Fibroblast of lung (primary cell): ENCODE measurements at places on chromosomes 2 and 18. TPM values are rescaled to one million over a fixed set of nuclear protein-coding genes. Genes with fewer than 3 reads are reported as not detected.

GRCh38 chr18:70463085-70463484, 174.2 kb downstream of the SOCS6 start:
- DNase-seq: no peak

RFTN2 gene
- total RNA-seq: 6.9 and 10.2 TPM in 2 replicates

DNA sequence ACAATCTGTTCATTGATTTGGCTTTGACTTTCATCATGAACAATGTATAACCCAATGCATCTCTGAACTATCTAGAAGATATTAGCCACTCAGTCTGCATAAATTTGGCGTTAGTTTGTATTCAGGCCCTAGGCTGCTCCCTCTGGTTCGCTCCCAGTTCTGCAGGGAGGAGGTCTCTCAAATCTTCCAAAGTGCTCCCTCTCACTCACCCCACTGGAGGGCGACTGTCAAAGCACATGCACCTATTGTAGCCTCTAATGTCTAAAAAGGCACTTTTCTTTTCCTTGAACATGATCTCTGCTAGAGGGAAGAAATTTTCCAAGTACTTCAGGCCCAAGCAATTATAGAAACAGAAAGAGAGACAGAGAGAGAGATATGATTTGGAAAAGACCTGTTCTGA, 291.5 kb downstream of the TDRD15 start:
- no peak for DNase-seq

GRCh38 chr18:65752625-65753325, 2.0 kb downstream of the CDH7 start:
- DNase-seq: no peak

FAM161A gene
- 2.6 and 3.1 TPM in 2 replicates for total RNA-seq

GAD1 gene
- total RNA-seq: 0.26 and 0.33 TPM in 2 replicates

GRCh38 chr18:79378536-79379250, 17.0 kb upstream of the NFATC1 start:
- peak; percentile 57 for DNase-seq

DNA sequence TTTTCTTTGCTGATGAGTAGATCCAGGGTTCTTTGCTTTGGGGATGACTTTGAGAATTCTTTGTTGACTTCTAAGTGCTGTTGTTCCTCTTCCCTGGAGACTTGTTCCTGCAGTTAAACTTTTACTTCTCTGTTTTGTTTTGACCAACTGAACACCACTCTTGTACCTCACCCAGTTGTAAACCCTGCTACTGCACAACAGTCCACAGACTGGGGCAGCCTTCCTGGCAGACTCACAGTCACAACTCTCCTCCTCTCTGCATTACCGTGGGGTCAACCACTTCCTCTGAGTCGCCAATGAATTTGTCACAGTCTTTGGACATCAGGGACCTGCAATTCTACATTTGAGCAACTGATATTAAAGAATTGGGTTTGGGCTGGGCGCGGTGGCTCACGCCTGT, 3.8 kb upstream of the SLC8A1 start:
- DNase-seq: no peak

DNA sequence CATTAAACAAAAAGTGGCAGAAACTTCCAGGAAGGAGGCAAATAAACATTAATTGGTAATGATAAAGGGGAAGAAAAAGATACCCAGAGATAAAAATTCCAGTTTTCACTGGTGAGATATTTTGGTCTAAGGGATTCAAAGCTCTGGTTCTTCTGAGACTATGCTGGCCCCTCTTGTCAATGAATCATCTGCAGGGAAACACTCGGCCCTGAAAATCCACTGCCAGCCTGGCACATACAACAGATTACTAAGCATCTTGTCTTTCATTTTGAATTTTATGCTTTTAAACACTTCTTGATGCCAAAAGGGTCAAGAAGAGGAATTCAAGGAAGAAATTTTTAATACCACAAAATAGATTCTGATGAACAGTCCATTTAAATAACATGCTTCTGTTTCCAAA, 1603.8 kb upstream of the ZEB2 start:
- peak; percentile 65 for DNase-seq

CDK15 gene
- total RNA-seq: 1.3 and 5.1 TPM in 2 replicates

- peak; percentile 10 for DNase-seq
Observed at GRCh38 chr2:160156100-160156499, 44.0 kb downstream of the ITGB6 start.

- no peak for DNase-seq
Observed at GRCh38 chr2:221958224-221958623, 340.6 kb downstream of the PAX3 start.

ALK gene
- under 0.01 TPM in 2 replicates for total RNA-seq

DNA sequence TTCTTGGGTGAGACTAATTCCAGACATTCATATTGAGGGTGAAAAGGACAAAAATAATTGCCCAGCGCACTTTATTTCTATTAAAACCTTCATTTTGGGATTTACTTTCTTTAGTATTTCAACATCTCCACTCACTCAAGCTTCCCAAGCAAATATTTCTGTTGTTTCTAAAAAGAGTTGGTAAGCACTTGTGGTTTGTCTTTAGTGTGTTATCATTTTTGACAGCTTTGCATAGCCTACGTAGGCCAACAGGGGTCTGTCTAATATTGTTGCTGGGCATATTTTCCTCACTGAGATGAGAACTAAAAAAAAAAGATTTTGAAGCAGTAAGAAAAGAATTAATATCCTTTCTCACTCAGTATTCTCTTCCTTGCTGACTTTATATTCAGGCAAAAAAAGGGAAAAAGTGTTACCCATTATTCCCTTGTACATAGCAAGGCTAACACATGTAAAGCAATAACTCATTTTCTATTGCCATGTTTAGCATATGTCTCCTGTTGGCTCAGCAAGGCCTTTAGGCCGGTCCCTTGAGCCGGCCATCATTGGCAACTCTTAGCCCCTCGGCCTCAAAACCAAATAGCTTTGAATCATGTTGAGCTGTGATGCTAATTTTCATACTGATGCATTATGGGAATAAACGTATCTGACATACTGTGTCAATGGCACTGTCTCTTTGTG, 494.2 kb downstream of the ARHGAP15 start:
- peak; percentile 30 for DNase-seq

- DNase-seq: peak; percentile 56
Observed at GRCh38 chr2:172556284-172557033, 569 bp downstream of the PDK1 start.

DNA sequence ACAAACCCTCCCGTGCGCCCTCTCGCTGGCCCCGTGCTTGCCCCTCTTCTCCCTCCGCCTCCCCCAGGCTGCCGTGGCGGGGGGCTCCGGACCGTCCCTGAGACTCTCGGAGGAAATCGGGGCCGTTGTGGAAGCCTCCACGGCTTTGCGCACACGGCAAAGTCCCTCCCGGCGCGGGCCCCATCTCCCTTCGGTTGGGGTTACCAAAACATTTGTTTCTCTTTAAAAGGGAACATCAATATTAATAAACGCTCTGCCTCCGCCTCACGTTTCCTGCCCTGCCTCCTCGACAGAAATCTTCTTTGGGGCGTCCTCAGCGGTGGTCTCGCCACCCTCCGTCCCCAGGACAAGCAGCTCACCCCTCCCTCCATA, 3.8 kb downstream of the PAX3 start:
- no peak for DNase-seq

DNA sequence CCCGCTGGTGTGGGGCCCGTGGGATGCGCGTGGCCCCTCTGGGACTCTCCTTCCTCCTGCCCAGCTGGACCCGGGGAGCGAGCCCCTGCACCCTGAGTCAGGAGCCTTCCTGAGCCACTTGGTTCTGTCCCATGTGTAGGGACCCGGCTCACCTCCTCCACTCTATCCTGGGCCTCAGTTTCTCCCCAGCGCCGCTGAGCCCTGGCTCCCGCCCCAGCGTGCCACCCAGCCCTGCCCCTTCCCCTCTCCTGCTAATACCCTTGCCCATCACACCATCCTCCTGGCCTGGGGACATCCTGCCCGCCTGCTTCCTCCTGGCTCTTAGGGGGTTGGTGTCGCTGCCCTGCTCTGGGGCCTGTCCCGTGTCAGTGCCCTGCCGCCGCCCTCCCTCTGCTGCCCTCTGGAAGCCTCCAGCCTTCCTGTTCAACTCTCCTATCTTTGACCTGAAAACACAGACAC, 24.8 kb downstream of the GPC1 start:
- DNase-seq: no peak

MPP4 gene
- 0.26 and 0.50 TPM in 2 replicates for total RNA-seq

C2orf81 gene
- 0.77 and 1.5 TPM in 2 replicates for total RNA-seq

TWIST2 gene
- total RNA-seq: 36.0 and 118 TPM in 2 replicates

DNA sequence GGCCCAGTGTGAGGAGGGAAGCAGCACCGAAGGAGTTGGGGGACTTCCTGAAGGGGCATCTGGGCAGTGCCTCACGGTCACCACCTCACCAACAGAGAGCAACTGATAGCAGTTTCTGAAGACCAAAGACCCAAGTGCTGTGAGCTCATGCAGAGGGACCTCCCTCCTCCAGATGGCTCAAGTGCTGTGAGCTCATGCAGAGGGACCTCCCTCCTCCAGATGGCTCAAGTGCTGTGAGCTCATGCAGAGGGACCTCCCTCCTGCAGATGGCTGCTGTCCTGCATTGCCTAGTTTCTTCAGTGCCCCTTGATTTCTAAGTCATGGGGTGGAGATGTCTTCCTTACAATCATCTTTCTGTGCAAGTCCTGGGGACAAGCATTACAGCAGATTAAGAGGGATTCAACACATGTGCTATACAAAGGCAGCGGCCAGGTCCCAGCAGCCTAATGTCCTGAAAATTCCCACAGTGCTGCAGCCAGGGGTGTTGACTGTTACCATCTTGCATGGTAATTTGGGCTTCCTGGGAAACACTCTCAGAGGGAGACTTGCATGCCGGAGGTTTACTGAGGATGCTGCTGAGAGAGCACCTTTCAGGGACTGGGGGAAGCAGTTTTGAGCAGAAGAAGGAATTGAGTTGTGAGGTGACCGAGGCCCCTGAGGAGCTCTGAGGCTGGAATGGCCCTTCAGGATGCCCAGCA, 409.3 kb downstream of the GALR1 start:
- no peak for DNase-seq

CRYGC gene
- total RNA-seq: not detected in 2 replicates

GRCh38 chr18:63523660-63524059, 18.5 kb upstream of the SERPINB12 start:
- DNase-seq: no peak

GRCh38 chr2:217069263-217070042, 209.6 kb upstream of the TNP1 start:
- no peak for DNase-seq

GRCh38 chr2:104766683-104767082, 87.2 kb upstream of the POU3F3 start:
- DNase-seq: no peak

ARHGAP15 gene
- under 0.01 TPM in 1 of 2 replicates, not detected in the other for total RNA-seq
